Myocyte (in vitro differentiated cells): ENCODE measurements at places on chromosomes 1 and 21.

DNA sequence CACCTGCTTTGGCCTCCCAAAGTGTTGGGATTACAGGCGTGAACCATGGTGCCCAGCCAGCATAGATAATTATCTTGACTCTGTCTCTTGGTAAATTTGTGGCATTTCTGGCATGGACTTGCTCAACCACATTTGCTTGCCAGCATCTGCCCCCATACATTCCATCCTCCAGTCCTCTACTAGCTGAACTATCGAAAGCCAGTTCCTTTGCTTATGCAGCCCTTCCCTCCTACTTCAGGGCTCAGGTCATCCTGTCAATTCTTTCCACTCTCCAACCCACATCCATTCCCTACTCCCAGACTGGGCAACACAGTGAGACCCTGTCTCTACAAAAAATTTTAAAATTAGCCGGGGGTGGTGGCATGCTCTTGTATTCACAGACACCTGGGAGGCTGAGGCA is 13.0 kb upstream of the UQCRHL start:
- DNase-seq: peak; percentile 17

- DNase-seq: no peak
Observed at GRCh38 chr1:14678011-14678638, 79.6 kb downstream of the KAZN start.

DNA sequence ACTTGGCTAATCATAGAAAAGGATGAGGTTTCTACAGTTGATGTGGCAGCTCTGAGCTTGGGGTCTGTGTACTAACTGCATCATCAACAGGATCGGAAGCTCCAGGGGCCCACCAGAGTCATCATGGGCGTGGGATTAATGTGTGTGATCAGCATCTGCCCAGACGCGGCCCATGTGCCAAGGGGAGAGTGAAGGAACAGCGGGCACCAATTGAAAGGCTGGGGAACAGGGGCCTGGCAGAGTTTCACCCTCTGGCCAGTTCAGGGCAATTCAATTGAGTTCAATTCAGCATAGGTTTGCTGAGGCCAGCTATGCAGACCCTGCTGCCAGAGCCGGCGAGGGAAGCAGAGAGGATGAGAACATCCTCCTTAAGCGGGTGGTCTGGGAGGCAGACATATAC is 260.0 kb upstream of the AJAP1 start:
- no peak for DNase-seq

DNA sequence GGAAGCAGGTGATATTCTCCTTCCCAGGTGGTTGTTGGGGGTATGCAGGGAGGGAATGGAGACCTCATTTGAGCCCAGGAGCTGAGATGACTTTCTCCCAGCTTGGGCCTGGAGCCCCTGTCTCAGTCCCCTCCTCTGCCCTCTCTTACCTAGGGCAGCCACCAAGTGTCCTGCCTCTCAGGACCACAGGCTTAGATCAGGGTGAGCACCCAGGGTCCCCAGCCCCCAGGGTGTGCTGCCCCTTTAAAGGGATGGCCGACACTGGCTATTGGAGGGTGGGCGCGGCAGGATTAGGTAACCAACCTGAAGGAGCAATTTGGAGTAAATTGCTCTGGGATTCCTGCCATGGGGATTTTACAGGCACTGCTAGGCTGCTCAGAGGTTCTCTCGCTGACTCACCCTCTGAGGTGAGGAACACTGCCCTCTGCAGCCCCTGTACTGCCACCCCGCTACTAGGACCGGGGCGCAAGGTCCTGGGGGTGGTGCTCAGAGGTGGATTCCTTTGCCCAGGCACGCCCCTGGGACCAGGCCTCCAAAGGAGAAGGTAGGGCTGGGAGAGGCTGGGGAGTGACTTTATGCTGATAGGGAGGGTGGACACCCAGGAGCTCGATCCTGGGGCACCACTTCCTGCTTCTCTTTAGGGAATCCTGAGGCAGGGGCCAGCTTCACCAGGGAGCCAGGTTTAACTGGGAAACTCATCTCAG is 1.5 kb downstream of the RPS6KA1 start:
- peak; percentile 16 for DNase-seq

DNA sequence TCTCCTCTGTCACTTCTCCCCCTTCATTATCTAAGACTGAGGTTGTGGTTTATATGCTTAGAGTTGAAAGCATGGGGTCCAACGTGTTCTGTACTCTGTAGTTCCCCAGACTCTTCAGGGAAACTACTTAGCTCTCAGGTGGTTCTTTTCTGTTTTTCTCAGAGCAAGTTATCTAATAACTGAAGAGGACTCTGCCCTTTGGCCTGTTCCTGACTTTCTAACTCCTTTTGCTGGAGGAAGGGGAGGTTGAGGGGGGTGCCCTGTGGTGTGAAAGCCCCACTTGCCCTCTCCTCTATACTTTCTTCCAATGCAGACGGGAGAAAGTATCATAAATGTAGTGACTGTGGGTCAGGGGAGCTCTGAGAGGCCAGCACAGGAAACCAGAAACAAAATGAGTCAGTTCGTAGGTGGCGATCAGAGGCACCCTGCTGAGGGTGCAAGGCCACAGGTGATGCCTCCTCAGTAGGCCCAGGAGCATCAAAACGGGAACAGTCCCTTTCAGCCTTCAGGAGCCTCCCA is 5.0 kb downstream of the SLC25A44 start:
- no peak for DNase-seq

- no peak for DNase-seq
Observed at GRCh38 chr1:117270679-117271078, 60.0 kb upstream of the VTCN1 start.

DNA sequence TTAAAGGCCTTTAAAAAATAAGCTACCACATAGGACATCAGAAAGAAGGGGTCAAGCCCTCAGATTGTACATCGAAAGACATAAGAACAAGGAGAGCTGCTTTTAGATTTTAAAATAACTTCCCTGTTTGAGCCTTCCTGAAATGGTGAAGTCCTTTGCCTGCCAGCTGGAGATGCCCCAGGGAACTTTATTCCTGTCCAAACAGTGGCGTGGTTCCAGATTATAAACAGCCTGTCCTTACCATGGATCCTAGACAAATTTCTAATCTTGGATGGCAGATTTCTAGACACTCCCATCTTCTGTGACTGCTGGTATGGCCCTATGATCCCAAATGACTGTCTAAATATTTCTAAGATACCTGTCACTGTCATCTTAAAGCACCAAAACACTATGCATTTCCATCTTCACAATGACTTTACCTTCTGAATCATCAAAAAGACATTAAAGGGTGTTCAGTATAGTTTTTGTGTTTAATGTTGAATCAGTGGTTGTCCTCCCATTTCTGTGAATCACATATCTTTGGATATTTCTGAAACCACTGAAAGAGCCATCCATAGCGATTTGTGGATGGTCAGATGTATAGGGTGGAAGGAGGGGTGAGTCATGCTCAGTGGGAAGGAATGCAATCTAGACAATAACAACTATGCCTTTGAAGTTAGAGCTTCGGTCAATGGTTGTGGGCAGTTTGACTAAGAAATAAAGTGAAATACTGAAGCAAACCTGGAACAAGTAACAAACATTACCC is 23.2 kb downstream of the ILDR2 start:
- DNase-seq: peak; percentile 58

- DNase-seq: peak; percentile 23
Observed at GRCh38 chr1:16717336-16718098, 22.8 kb upstream of the RNU1-4 start.

- DNase-seq: peak; percentile 80
Observed at GRCh38 chr1:115426231-115426771, 88.3 kb upstream of the NGF start.

DNA sequence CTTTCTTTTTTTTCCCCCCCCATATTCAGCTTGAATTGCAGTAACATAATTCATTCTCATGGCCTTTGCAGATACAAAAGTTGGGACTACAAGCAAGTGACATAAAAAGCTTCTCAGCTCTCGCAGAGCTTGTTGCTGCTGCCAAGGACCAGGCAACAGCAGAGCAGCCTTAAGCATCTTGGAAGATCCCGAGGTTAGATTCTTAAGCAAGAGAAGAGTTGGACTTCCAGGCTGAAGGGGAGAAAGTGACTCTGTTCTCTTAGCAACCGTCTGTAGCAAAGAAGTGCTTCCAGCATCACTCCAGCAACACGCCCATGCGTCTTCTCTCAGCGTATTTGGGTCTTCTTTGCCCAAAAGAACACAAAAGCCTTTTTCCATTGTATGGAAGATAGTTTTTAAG is 20.7 kb downstream of the AGT start:
- DNase-seq: no peak

DNA sequence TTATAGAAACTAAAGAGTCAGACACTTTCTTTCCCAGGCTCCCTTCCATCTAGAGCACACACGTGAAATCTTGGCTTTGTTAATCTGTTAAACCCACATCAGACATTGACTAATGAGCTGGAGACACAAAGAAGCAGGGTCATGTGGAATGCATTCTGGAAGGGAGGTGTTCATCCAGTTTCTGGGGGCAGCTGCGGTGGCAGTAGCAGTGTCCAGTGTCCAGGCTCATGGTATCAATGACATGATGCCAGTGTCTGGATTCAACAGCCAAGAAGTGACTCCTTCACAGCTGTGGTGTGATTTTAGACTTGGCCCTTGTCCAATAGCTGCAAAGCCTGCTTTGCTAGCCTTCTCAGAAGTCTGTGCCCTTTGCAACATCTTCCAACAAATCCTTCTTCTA is 95.2 kb downstream of the NTPCR start:
- DNase-seq: peak; percentile 95

- no peak for DNase-seq
Observed at GRCh38 chr1:228101994-228102790, 933 bp downstream of the C1orf35 start.

DNA sequence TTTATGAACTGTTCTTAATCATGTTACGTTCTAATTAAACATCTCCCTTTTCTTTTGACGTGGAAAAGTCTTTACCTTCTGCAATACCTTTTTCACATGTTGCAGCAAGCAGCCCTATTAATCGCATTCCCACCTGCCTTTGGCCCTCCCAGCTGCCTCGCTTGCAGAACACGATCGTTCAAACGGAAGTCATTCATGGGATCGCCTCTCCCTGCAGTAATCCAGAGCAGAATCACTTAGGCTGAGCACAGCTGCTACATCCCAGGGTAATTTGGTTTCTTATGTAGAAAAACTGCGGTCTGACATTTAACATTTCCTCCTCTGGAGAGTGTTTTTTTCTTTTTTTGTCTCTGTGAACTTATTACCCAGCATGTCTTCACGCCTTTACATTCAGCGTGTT is 206.3 kb downstream of the KIF26B start:
- no peak for DNase-seq

- peak; percentile 9 for DNase-seq
Observed at GRCh38 chr1:243718893-243719292, 131.2 kb downstream of the AKT3 start.

- no peak for DNase-seq
Observed at GRCh38 chr1:18747671-18748070, 111.8 kb downstream of the TAS1R2 start.

GRCh38 chr1:18726368-18726767 is 95.7 kb downstream of the PAX7 start:
- DNase-seq: no peak

GRCh38 chr1:160978510-160978927 is 23.9 kb upstream of the ITLN2 start:
- DNase-seq: no peak

GRCh38 chr1:211752317-211752716 is 76.9 kb upstream of the NEK2 start:
- DNase-seq: no peak

GRCh38 chr1:226960944-226961765 is 21.1 kb downstream of the COQ8A start:
- DNase-seq: no peak

GRCh38 chr1:159012495-159012894 is 2.8 kb downstream of the IFI16 start:
- DNase-seq: no peak

DNA sequence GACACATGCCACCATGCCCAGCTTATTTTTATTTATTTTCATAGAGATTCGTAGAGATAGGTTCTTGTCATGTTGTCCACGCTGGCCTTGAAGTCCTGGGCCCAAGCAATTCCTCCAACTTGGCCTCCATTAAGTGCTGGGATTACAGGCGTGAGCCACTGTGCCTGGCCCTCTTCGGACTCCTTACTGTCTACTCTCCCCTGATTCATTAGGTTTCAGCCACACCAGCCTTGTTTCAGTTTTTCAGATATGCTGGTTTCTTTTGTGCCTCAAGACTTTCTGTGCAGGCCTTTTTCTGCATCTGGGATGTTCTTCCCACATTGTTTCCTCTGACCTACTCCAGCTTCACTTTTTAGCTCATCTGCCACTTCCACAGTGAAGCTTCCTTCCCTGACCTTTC is 85.4 kb downstream of the CACNA1E start:
- no peak for DNase-seq

GRCh38 chr1:94739521-94740061 is 80.6 kb upstream of the SLC44A3 start:
- peak; percentile 99 for DNase-seq

GRCh38 chr1:221839321-221839720 is 97.4 kb upstream of the DUSP10 start:
- DNase-seq: no peak

DNA sequence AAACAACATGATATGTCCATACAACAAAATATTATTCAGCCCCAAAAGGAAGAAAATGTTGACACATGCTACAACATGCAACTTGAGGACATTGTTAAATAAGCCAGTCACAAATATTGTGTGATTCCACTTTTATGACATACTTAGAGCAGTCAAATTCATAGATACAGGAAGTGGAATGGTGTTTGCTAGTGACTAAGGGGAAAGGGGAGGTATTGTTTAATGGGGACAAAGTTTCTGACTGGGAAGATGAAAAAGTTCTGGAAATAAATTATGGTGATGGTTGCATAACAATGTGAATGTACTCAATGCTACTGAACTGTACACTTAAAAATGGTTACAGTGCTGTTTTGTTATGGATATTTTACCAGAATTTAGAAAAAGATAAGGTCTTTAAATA is 77.7 kb downstream of the RHOU start:
- DNase-seq: no peak

DNA sequence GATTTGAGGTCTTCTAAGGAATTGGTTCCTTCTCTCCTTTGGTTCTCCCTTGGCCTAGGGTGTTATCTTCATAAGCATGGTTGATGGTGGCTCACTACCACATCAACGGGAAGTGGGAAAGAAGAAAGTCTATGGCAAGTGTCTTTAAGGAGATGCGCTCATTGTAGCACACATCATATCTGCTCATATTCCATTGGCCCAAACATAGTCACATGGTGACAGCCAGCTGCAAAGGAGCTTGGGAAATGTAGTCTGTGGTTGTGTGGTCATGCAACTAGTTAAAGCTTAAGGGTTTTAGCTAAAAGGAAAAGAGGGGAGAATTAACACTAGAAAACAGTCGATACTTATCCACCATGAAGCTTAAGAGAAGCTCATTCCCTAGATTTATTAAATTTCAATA is 11.4 kb upstream of the MRPS6 start:
- no peak for DNase-seq

- DNase-seq: no peak
Observed at GRCh38 chr1:57195436-57195941, 228.4 kb downstream of the DAB1 start.

DNA sequence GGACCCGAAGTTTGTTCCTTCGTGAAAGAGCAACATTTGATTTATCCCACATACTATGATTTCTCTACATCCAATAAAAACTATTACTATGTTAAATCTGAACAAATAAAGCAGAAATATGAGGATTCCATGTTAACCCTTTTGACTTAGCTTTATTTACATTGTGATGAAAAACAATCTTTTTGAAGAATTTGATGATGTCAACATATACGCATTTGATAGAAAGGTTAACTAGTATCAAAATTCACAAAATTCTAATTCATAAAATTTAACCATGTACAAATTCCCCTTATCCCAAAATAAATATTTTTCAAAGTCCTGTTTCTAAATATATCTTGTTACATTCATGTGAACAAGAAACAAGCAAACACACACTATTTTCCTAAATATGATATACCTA is 74.2 kb downstream of the TRIM33 start:
- DNase-seq: no peak
